Activated CD4-positive, alpha-beta T cell treated with anti-CD3 and anti-CD28 coated beads, Interleukin-2, amount 50 U/mL, for 1 hour (primary cell): ENCODE measurements at places on chromosomes 11 and 22.

- no peak for DNase-seq
These were observed 175.2 kb downstream of the WNT11 start for GRCh38 chr11:76030968-76031590.

GRCh38 chr11:8101421-8101820 lies 20.4 kb downstream of the TUB start:
- DNase-seq: no peak

DNA sequence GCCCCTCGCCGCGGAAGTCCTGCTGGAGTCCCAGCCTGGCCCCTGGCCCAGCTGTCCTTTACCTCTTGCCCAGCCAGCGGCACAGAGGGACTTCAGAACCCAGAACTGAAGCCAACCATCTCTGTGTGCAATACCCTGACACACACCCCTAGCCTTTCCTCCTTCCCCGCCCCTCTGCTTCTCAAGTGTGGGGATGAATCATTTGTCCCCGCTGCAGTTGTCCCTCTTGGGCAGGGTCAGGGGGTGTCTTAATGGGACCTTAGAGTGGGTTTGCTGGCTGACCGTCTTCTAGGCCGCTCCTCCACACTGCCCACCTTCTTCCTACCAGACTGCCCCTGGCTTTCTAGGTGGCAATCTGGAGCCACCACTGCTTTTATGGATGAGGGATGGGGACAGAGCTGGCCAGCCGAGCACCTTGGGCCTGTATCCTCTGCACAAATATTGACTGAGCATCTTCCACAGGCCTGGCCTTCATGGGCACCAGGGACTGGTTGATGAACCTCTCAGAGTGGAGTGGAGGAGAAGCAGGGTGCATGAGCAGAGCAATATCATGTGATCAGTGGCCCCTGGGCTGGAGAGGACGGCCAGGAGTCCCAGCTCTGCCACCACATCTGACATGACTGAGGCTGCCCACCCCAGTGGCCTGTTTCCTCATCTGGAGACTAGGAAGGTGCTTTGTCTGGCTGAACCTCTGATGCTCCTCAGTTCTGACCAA lies 668 bp upstream of the CHST1 start:
- no peak for DNase-seq

- no peak for DNase-seq
These were observed 1263.6 kb upstream of the RAG2 start for GRCh38 chr11:37861671-37862070.

- no peak for DNase-seq
These were observed 34.9 kb upstream of the ACER3 start for GRCh38 chr11:76825726-76826396.

DNA sequence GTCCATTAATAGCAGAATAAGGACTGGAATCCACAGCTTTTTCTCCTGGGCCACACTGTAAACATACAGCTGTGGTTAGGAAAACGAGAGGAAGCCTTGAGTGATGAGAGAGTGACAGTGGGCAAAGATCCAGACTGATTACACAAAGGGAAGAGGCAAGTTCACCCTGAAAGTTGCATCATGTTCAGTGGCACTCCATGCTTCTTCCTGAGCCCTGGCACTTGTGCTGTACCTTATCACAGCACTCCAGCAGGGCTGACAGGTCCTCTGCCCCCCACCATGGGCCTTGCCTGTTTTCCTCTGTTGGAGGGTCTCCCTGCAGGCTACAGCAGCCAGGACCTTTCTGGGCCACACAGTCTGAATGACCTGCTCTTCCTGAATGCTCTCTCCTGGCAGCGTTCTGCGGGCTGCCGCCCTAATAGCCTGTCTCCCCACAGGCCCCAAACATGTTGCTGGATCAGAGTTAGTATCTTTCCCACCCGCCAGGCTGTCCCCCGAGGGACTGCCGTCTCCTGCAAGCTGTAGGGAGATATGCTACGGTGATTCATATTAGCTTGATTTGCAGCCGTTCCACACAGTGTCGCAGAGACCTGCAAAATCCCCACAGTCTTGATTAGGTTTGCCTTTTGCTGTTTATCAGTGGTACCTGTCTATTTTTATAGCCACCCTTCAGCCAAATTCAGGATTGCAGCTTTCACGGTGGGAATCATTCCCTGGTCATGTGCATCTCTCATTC lies 60.2 kb downstream of the NTM start:
- no peak for DNase-seq

GRCh38 chr11:14358729-14359439 lies at the start of gene RRAS2:
Gene RRAS2 (minus strand): TSS chr11:14359183. CDS start chr11:14358870, 313 bp downstream.
- DNase-seq: peak; percentile 75

DNA sequence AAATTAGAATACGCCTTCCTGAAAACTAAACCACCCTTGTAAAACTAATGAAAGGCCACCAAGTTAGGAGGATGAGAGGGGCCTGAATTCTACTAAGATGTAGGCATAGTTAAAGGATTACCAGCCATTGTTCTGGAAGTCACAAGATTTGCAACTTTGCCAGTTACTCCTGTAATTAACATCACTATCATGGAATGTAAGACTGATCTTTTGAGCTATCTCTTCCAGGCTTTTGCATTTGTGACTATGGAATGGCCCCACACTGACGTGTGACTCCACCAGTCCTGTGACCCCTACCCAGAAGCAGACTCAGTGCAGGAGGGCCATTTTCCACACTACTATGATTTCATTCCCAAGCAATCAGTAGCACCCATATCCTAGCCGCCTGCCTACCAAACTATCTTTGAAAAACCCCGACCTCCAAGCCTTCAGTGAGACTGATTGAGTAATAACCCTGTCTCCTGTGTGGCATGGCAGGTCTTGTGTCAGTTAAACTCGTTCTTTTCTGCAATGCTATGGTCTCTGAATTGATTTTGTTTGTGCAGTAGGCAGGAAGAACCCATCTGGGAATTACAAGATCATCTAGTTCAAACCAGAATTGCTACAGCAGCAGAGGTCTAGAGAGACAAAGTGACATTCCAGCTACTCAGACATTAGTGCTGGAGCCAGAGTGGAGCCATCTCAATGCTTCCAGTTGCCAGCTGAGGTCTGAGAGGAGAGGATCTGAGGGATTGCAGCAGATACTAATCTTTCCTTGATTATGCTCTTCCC lies 1.9 kb upstream of the CTSF start:
- DNase-seq: no peak

GRCh38 chr11:76807206-76807875 lies 24.2 kb downstream of the TSKU start:
- DNase-seq: peak; percentile 63

GRCh38 chr11:97110376-97110775 lies 720.6 kb downstream of the JRKL start:
- DNase-seq: no peak

GRCh38 chr11:133842730-133843129 lies 2.6 kb downstream of the SPATA19 start:
- no peak for DNase-seq

DNA sequence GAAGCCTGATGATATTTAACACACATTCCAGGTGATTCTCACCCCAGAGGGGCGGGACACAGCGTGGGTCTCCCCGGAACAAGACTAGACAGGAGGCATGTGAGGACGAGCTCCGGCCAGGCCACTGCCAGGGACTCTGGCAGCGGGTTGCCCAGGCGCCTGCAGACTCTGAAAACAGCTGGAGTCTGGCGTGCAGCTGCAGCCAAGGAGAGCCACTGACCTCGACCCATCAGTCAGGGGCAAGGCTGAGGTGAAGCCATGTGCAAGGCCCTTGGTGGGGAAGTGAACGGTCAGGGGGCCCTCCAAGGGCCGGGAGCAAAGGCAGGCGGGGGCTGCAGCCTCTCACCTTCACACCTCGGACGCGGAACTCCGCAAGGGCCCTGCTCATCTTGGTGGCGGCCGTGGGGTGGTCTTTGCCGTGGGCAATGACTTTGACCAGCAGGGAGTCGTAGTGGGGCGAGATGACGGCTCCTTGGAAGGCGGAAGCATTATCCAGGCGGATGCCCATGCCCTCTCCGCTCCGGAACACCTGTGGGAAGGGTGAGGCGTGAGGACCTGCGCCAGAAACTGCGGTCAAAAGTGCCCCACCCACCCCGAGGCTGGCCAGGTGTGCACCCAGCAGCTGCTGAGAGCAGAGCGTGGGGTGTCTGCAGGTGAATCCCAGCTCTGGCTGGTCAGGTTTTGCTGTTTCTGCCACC lies 6.7 kb downstream of the LRFN4 start:
- no peak for DNase-seq

GRCh38 chr11:45354976-45355705 lies 69.0 kb upstream of the SYT13 start:
- peak; percentile 89 for DNase-seq

DNA sequence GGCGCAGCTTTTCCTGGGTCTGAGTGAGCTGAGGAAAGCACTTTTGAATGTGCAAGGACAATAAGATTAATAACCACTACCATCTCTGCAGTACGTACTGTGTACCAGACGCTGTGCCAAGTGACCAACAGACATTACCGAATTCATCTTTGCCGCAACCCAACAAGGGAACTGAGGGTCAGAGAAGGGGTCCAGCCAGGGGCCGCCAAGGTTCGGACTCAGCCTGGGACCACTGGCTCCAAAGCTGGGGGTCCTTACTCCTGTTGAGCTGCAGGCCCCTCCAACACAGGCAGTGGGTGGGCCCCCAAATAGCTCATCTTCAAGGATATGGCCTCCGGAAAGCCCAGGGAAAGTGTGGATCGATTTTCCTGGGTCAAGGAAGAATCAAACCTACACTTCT lies 55.0 kb upstream of the EMID1 start:
- DNase-seq: no peak

DNA sequence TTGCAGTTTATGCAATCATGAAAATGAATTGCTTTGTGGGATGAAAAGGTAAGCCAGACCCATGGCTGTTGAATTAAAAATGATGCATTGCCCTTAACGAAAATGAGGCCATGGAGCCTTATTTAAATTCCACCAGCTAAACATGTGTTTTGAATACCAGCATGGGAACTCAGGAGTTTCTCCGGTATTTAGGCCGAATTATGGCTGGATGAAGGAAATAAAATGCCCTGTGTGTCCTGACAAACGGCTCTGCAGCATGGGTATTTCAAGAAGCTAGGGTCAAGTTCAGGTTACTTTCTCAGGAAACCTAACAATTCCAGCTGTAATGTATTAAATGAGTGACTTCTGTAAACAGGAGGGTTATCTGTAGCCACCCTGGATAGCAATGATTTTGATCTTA lies 38.3 kb downstream of the AMOTL1 start:
- DNase-seq: no peak

- DNase-seq: no peak
These were observed 88.3 kb downstream of the OSBP2 start for GRCh38 chr22:30783021-30783420.

GRCh38 chr11:95095858-95096587 lies 6.4 kb downstream of the ENDOD1 start:
- no peak for DNase-seq

GRCh38 chr11:26144291-26144690 lies 187.6 kb upstream of the ANO3 start:
- DNase-seq: no peak

GRCh38 chr22:31526270-31526669 lies 29.9 kb downstream of the SFI1 start:
- peak; percentile 6 for DNase-seq

DNA sequence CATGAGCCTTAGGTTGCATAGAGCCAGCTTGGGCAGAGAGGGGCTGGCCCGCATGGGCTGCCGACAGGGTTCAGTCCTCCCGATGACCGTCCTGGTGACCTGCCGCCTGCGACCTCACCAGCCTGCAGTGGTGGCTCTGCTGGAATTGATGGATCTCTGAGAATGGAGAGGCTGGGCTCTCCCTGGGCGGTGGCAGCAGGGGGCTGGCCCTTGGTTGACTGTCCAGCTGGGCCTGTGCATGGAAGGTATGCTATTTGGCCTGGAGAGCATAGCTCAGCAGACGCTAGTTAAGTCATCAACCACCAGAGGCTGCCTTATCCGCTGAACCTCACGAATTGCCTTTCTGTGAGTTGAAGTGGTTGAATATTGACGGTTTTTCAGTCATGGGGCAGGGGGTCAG lies 19.7 kb downstream of the GRAMD4 start:
- DNase-seq: no peak

DNA sequence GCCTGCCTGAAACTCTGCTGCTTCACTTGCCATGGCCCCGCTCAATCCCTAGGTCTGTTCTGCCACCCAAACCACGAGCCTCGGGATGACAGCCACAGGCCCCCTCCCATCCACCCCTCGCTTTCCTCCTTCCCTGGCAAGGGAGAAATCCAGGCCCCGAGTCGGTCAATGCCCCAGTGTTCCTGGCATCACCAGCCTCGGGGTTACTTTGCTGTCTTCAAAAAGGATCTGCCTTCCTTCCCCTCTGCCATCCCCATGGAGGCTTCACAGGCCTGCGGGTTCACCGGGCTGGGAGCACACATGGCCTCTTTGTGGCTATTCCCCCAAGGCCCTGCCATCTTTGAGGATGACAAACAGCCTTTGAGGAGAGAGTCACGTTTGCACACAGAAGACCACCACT lies 38.8 kb upstream of the ALX4 start:
- no peak for DNase-seq

DNA sequence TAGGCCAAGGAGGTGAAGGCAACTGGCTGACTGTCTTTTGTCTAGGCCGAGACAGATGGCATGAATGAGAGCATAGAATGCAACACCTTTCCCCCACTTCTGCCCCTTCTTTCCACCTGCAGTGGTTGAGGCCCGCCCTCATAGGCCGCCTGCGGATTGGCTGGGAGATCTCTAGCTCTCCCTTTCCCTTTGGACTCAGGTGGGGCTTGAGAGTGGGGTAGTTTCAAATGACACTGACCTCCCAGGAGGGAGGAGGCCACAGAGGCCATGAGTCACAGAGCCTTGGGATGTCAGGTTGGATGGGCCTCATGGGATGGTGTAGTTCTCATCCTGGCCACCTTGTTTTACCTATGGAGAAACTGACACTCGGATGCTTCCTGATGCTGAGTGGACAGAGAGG lies 9.1 kb downstream of the MICAL2 start:
- DNase-seq: no peak

GRCh38 chr22:35102663-35103062 lies 36.7 kb downstream of the ISX start:
- DNase-seq: no peak

- no peak for DNase-seq
These were observed 333.0 kb downstream of the DDX10 start for GRCh38 chr11:108997826-108998225.

DNA sequence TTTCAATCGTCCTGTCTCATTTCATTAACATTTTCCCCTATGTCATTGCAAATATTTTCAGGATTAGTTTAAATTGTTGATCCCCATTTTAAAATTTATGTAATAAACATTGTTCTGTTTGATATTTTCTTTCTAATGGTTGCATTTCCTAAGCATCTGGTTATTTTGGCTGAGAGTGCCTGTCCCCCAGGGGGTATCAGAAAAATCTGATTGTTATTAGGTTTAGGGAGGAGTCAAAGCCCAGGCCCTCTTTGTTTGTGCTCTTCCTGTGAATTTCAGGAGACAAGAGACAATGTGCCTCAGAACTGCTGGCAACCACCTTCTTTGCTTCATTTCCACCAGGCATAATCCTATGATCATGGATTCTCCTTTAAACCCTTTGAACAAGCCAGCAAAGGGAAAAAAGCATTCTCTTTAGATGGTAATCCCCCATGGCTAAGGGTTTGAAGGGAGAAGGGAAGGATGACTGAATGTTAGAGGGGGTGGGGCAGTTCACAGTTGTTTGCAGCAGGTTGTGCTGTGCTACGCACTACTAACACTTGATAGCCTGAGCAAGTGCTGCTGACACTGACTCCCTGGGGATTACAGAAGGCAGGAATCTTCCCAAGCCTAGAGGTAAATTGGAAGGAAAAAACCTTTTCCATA lies 462.4 kb upstream of the LRRC4C start:
- no peak for DNase-seq
